Stimulated activated CD8-positive, alpha-beta memory T cell treated with anti-CD3 and anti-CD28 coated beads, Interleukin-4, amount 100 ng/mL, for 1 hour (primary cell): ENCODE measurements at places on chromosomes 13 and 19.

DNA sequence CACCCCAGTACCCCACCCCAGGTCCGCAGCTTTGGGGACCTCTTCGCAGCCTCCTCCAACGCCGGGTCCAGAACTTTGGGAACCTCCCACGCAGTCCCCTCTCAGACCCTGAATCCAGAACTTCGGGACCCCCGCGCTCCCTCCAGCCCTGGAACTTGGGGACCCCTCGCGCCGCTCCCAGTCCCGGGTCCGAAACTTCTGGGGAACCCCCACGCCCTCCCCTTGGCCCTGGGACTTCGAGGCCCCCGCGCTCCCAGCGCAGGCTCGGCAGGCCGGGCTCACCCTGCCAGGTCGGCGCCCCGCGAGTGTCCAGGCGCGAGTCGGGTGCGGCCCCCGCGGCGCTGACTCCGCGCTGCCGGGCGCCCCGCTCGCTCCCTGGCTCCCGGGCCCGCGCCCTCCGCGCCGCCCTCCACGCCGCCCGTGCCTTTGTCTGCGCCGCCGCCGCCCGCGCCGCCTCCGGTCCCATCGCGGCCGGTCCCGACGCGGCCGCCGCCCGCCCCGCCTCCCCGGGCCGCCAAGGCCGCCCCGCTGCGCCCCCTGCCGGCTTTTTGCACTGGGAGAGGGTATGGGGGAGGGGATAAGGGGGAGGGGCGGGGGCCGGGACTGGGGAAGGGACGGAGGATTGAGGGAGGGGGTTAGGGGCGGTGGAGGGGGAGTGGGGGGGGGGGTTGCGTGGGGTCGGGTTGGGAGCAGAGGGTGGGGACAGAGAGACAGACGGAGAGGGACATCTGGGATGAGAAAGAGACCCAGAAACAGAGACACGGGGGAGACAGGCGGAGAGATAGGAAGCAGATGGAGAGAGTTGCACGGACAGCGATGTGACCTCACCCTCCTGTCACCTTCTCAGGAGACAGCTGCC lies at the start of gene HOMER3:
Gene HOMER3 (minus strand): TSS at position 449 of the 859 bp plus-strand sequence. CDS start 2,235 bp downstream, outside the sequence.
- peak; percentile 56 for DNase-seq

DNA sequence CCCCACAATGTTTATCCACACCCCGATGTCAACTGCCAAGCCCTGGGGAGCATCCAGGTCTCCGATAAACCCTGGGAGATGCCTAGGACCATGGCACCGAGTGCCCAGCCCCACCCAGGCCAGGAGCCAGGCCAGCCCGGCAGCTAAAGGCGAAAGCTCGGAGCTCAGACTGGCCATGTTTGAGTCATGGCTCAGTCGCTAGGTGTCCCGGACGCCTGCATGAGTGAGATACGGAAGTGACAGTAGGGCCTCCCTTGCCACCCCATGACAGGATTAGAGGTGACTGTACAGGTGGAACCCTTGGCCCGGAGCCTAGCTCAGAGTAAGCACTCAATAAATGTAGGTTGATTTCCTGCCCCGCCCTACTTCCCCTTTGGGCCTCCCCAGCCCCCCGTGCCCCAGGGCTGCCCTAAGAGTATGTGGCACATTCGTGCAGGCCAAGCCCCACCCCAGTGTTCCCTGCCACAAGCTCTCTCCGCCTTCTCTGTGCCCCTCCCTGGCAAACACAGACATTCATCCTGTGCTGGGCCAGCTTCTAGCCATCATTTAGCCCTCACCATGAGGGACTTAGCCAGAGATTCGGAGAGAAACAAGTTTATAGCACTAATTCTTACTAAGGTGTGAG lies 5.8 kb upstream of the TPM4 start:
- peak; percentile 79 for DNase-seq

DNA sequence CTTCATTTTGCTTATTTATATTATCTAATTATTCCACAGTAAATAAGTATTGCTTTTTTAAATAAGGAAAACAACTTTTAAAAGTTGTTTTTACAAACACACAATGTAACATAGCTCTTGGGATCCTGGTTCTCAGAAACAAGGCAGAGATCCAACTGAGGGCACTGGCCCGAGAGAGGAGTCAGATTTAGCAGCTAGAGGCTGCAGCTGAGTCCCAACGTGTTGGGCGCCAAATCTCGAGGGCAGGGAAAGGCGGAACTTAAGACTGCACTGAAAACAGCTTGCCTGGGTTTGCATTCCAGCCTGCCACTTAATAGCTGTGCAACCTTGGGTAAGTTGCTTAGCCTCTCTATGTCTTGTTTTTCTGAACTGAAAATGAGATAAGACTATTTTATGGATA lies 16.4 kb upstream of the WASF3 start:
- no peak for DNase-seq

- DNase-seq, result no peak
These were observed 4.9 kb downstream of the PRR12 start for GRCh38 chr19:49595819-49596404.

- no peak for DNase-seq
These were observed 135.7 kb upstream of the SERP2 start for GRCh38 chr13:44237881-44238421.

- no peak for DNase-seq
These were observed 6.5 kb upstream of the OPA3 start for GRCh38 chr19:45591004-45591637.
